ENCODE measurements at places on chromosomes 7 and 10. TPM values are rescaled to one million over a fixed set of nuclear protein-coding genes. Genes with fewer than 3 reads are reported as not detected.

The CYP2C9 gene
- not detected for total RNA-seq

The CTAGE4 gene
- 0.38 TPM for total RNA-seq

The HACD1 gene
- total RNA-seq = 2.3 TPM

The ATXN7L1 gene
- 3.6 TPM for total RNA-seq

The TIMM23 gene
- total RNA-seq = 80.1 TPM

The LRRC27 gene
- 8.5 TPM for total RNA-seq

The FAM237B gene
- total RNA-seq = not detected

The SPDYE16 gene
- total RNA-seq = 0.76 TPM

The OLAH gene
- total RNA-seq = 0.89 TPM

Data from natural killer cell treated with Interleukin-12 subunit alpha and Interleukin-12 subunit beta and Interleukin-15 and Interleukin-18, amount 100 ng/mL, for 72 hours (primary cell).